ENCODE measurements at places on chromosomes 4 and X.

- DNase-seq, result no peak
Measured at GRCh38 chr4:170145120-170145519, 55.4 kb upstream of the AADAT start.

DNA sequence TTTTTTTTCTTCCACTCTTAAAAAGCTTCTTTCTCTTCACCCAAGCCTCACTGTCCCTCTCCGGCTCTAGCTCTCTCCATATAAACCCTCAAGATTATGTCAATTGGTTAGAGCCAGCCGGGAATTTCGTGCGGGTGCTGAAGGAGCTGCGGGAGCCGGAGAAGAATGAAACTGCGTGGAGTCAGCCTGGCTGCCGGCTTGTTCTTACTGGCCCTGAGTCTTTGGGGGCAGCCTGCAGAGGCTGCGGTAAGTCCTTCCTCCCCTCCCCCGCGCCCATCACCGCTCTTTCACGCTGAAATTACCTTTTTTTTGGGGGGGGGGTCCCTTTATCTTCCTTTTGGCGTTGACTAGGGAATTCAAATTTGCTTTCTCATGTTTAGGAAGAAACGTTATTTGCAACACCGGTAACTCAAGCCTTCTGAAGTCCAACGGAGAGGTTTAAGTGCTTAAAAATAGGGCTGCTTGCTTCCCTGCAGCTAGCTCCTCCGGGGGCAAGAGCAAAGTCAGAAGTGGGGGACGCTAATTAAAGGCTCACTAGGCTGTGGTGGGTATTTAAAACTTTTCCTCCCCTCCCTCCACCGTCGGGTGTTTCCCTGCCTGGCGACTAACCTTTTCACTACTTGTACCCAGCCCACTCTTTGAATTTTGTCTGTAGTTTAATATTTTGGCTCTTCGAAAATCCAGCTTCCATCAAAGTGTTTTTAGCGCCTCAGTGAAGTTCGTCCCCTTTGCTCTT is 491 bp downstream of the COL4A5 start:
- no peak for DNase-seq

GRCh38 chr4:29521281-29521680 is 1198.9 kb upstream of the PCDH7 start:
- DNase-seq, result no peak

- no peak for DNase-seq
Measured at GRCh38 chr4:13546941-13547484, 2.7 kb upstream of the NKX3-2 start.

- DNase-seq, result no peak
Measured at GRCh38 chrX:119763836-119764387, 5.5 kb downstream of the SOWAHD start.

DNA sequence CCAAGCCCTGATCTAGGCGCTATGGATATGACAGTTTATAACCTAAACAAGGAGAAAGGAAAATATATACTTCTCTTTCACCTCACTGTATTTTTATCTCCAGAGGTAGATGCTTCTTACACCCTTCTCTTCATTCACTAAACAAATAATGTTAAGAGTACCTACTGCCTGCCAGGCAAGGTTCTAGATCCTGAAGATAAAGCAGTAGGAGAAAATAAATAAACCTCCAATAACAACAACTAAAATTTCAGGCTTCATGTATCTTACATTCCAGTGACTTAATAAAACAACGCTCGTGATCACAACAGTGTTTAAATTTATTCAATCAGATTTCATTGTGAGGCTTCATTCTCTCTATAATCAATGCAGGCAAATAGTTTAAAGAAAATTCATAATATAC is 20.7 kb downstream of the PDGFC start:
- no peak for DNase-seq

Data from NCI-H1436 (cell line).